ENCODE measurements at places on chromosomes 13 and 19.
A peak's percentile ranks its signal among the peaks of the same experiment; 100 is the strongest.

DNA sequence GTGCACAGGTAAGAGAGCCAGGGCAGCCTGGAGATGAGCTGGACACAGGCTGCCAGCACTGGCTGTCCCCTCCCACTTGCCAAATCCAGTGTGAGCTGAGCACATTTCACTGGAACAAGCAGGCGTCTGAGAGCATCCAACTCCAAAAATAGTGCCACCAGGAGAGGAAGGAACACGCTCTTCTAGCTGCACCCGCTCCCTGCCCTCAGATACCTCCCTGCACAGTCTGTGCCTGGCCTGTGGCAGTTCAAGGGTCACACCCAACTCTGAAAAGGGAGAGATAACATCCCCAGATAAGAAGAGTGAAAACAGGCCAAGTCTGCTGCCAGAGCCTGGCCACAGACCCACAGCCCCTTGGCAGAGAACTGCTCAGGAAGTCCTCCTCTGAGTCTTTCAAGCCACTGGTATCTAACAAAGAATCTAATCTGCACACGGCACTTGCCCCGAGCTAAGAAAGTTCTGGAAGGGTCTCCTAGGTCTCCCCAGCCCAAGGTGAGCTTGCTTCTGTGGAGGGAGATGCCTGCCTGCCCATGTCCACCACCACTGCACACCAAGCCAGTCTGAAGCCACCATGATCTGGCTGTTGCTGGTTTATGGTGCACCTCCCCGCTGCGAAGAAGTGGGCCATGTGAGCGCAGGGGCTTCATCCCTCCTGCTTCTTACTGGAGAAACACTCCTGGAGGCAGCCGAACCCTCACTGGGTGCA is 14.7 kb downstream of the ELL start:
- no peak for DNase-seq

DNA sequence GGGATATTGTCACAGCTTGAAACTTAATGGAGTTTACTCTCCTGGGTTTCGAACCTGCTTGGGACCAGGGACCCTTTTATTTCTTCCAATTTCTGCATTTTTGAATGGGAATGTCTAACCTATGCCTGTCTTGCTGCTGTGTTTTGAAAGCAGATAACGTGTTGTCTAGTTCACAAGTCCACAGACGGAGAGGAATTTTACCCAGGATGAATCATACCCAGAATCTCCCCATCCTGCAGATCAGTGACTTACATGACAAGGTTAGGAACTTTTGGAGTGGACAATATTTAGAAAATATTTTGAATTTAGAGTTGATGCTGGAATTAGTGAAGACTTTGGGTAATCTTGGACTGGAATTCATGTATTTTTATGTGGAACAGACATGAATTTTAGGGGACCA is 68.6 kb upstream of the RFXAP start:
- DNase-seq = no peak

DNA sequence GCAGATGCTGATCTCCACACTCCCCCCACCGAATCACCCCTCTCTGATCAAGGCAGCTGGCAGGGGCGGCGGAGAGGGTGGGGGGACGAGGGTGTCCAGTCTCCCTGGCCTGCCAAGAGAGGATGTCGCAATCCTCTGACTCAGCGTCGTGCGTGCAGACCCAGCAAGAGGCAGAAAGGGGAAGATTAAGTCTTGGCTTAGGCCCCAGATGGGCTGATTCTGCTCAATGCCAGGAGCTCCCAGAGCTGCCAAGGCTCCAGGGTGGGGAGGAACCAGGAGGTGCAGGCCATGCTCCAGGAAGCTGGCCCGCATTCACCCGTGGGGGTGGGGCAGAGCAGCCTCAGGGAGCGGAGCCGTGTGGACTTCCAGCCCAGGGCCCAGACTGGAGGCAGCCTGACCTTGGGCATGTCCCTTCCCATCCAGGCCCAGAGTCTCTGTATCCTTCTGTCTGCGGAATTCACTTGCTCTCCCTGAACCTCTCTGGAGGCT is 6.6 kb upstream of the BCL3 start:
- DNase-seq = peak; percentile 94

- no peak for DNase-seq
These were observed 2.7 kb downstream of the GJB2 start for GRCh38 chr13:20190076-20190475.

- DNase-seq = no peak
These were observed 1.7 kb upstream of the RASIP1 start for GRCh38 chr19:48742096-48742495.

DNA sequence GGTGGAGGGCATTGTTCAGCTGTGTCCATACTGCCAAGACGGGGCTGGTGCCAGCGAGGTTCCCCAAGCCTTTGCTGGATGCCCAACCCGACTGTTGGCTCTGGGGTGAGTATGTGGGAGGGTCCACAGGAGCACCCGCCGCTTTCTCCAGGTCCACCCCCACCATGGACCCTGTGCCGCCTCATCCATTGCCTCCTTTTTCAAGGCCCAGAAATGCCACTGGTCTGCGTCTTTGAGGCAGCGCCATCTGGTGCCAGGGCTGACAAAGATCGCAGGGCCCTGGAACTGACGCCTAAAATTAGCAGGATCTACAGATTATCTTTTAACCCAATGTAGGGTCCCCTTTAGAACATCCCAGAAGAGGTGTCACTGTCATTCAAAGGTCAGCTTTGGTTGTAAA is 34.6 kb downstream of the NFIX start:
- DNase-seq = no peak

- DNase-seq = no peak
These were observed 254.2 kb downstream of the GPC5 start for GRCh38 chr13:91652404-91653301.

DNA sequence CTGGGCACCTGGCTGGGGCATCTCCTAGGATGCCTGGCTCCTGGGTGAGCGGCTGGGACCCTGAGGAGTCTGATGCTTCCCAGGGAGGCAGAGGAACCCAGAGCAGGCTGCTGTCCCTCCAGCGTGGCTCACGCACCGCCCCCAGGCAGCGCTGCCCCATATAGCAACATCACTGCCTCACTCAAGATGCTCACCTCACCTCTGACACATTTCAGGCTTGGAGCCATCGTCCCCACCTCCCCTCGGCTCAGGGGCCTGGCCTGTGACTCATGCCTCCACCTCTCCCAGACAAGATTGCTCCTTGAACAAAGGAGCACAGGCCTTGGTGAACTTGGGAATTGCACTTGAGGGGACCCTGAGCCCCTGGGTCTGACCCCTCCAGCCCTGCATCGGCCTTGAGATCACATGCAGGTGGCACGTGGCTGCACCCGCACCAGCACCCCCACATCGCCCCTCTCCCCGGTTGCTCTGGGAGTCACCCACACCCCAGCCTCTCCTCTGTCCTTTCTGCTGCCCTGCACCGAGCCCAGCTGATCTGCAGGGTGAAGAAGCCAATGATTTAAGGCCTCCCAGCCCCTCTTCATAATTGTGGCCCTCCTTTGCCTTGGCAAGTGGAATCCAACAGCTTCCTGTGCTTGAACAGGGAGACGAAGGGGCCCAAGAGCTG is 11.2 kb downstream of the CEBPA start:
- DNase-seq = no peak
